ENCODE measurements at places on chromosomes 11 and 22. TPM values are rescaled to one million over a fixed set of nuclear protein-coding genes. Genes with fewer than 3 reads are reported as not detected.

Gene OR51I1
- not detected for total RNA-seq

DNA sequence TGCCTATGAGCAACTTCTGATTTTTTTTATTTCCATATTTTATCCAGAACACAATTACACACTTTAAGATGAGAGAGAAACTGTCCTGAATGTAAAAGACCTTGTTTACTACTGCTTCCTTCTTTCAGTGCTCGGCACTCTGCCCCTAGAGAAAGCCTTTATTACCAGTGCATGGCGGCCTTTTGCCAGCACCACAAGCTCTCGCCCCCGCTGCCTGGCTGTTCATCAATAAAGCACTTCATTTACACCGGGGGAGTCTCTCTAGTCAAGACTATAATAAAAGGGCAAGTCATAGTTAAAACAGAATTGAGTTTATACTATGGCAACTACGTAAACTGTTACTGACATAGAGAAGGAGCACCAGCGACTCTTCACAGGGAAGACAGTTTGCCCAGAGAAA, 259.5 kb downstream of the CADM1 start:
- H3K4me1 ChIP-seq, result peaks cover 5% of the 10 kb centered on the region
- peak overlapping the region; percentile 63 for H3K27ac ChIP-seq
- H3K36me3 ChIP-seq, result no peaks in the 10 kb centered on the region
- H3K27me3 ChIP-seq, result no peaks in the 10 kb centered on the region

- H3K27me3 ChIP-seq, result no peaks in the 10 kb centered on the region
- peaks cover 3% of the 10 kb centered on the region for H3K4me1 ChIP-seq
- no peak overlapping the region for H3K27ac ChIP-seq
Measured at GRCh38 chr22:40862537-40862936, 624 bp upstream of the DNAJB7 start.

Gene CRYBA4
- total RNA-seq, result not detected

Gene VWCE
- 6.3 TPM for total RNA-seq

Gene MRGPRX3
- not detected for total RNA-seq

DNA sequence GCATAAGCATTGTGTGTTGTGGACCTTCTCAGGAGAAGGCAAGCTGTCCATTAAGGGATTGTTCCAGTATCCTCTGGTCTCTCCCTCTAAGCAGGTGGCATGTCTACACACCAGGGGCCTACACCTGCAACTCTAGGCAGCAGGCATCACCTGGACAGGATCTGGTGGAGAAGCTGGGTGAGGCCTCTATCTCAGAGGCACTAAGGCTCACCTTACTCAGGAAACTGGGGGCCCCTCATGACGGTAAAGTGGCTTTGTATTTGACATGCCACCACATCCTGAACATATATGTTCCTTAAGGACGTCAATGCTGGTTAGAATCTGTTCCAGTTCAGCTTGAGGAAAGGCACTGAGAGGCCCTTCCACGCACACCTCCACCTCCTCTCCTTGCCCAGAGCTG, 891.3 kb downstream of the OPCML start:
- no peak overlapping the region for H3K4me3 ChIP-seq
- H3K27me3 ChIP-seq, result no peaks in the 10 kb centered on the region
- no peak for DNase-seq
- H3K36me3 ChIP-seq, result no peaks in the 10 kb centered on the region
- H3K27ac ChIP-seq, result no peak overlapping the region
- H3K4me1 ChIP-seq, result no peaks in the 10 kb centered on the region

- no peak for DNase-seq
- H3K27ac ChIP-seq, result peak overlapping the region; percentile 41
- H3K27me3 ChIP-seq, result no peaks in the 10 kb centered on the region
- no peak overlapping the region for H3K4me3 ChIP-seq
Measured at GRCh38 chr11:16933756-16934603, 80.2 kb downstream of the PLEKHA7 start.

Gene MAPK8IP2
- total RNA-seq, result 4.0 TPM

Measured in tibial nerve (tissue), 4 donors.